ENCODE measurements at places on chromosomes 7 and 10. TPM values are rescaled to one million over a fixed set of nuclear protein-coding genes. Genes with fewer than 3 reads are reported as not detected.

RARRES2 gene
- total RNA-seq: 94.6 TPM

ADCYAP1R1 gene
- total RNA-seq: not detected

DNA sequence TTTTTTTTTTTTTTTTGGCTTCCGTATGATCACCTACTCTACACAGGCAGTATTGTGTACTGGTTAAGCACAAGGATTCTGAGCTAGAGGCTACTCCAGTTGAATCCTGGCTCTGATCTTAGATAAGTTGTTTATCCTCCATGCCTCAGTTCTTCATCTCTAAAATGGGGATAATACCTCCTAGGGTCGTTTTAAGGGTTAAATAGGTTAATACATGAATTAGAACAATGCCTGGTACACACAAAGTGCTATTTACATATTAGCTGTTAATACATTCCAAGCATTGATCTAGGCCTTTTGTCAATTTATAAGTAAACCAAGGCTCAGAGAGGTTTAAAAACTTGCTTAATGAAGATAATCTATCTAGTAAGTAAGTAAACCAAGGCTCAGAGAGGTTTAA, 59.0 kb downstream of the ST7 start:
- no peak for DNase-seq

- no peak for DNase-seq
Measured at GRCh38 chr10:71634531-71635164, 84.9 kb downstream of the C10orf105 start.

DNA sequence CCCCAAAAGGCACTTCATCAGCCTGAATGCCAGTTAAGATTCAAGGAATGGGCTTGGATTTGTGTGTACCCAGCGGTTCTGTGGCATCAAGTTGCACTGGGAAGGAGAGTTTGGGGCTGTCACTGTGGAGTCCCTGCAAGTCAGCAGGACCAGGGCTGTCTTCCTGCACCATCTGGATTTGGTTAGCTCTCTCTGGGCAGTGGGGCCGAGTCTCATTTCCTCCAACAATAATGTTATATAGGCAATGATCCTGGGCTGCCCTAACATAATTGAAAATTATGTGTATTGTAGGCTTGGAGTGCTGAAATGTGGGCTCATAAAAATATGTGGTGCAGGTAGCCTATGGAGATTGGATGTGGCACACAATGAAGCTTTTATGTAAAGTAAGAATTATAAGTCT, 87.2 kb downstream of the TCF7L2 start:
- no peak for DNase-seq

All from HepG2 (cell line).